ENCODE measurements at places on chromosomes 1 and 21.

GRCh38 chr1:8396083-8396785 is 78.3 kb downstream of the SLC45A1 start:
- DNase-seq, result no peak

DNA sequence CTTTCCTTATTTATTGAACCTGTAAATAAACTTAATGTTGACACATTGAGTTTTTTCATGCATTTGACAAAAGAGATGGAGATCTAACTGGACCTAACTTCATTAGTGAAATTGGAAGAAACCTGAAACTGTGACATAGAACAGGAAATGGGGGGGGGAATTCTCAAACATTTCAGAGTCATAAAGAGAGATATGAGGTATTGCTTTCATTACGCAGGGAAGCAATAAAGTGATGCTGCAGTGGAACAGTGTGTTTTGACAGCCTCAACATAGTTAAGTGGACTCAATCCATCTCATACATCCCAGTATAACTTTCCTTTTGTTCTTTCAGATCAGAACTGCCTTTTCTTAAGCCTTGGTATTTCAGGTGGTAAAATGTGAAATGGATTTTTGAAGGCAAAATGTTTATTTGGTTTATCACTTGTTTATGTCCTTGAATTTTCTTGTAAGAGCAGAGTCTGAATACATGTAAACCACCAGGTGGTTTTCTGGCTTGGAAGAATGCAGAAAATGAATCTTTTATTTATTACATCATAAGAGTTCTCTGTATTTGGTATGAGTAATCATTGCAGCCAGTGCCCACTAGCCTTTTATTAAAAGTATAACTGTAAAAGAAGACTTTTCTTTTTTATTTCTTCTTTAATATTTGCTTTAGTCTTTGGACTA is 132.5 kb downstream of the ZNF326 start:
- DNase-seq, result no peak

DNA sequence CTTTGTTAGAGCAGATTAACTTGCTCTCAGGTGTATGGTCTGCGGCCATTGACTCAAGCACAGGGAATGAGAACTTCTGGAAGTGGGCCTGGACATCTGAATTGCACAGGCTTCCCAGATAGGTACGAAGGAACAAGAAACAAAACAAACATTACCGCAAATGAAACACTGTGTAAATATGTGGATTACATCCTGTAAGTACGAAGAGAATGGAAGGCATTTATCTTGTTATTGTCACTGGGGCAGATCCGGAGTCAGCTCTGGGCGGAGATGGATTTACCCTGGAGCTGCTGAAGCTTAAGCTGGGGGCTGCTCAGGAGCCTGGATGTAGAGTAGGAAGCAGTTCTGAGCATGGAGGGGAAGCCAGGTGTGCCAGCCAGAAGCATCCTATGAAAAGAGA is 6.8 kb downstream of the HES2 start:
- no peak for DNase-seq

- DNase-seq, result no peak
Measured at GRCh38 chr1:60895252-60895651, 187.1 kb upstream of the NFIA start.

DNA sequence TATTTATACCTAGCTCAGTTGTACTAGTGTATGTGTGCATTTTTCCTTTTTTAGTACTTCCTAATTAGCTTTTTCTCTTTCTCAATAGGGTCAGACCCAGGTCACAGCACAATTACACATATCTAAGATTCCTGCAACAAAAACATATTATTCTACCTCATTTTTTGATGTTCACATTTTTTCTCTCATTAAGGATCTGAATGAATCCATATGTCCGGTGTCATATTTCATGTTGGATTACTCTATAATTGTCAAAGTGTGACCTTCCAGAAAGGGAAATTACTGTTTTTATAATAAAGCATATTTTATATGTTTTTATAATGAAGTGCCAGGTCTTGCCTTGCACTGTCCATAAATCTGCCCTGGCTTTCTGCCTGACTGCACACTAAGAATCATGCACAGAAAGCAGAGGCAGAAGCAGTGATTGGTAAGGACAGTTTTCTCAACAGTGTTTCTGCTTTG is 143.7 kb downstream of the KCNT2 start:
- no peak for DNase-seq

GRCh38 chr1:71046891-71047634 is 553 bp downstream of the PTGER3 start:
- DNase-seq, result no peak

- DNase-seq, result no peak
Measured at GRCh38 chr1:53644496-53644895, 94.5 kb downstream of the GLIS1 start.

GRCh38 chr21:35475009-35475408 is 425.9 kb upstream of the RUNX1 start:
- DNase-seq, result no peak

- DNase-seq, result no peak
Measured at GRCh38 chr1:101116006-101116405, 90.4 kb upstream of the DPH5 start.

DNA sequence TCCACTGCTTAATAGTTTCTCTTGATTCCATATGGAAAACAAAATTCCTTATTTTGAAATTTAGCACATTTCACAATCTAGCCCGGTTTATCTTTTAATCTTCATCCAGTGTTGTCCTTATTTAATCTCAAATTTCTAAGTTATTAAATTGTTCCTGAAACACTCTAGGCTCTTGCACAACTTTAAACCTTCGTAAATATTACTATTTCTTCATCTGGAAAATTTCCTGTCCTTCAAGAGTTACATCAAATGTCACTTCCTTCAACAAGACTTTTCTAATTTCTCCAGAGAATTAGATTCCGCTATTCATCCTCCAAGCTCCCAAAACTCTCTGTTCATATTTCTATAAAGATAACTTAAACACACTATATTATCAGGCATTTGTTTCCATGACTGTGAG is 6.5 kb downstream of the FMO5 start:
- no peak for DNase-seq

- DNase-seq, result no peak
Measured at GRCh38 chr1:193476748-193477147, 290.3 kb upstream of the B3GALT2 start.

GRCh38 chr1:207067665-207068064 is 14.6 kb downstream of the PFKFB2 start:
- no peak for DNase-seq

GRCh38 chr1:24905355-24905978 is 24.6 kb downstream of the RUNX3 start:
- DNase-seq, result no peak

GRCh38 chr1:235882816-235883215 is 16.1 kb upstream of the LYST start:
- no peak for DNase-seq

GRCh38 chr1:211524521-211524920 is 32.6 kb upstream of the RD3 start:
- DNase-seq, result no peak

DNA sequence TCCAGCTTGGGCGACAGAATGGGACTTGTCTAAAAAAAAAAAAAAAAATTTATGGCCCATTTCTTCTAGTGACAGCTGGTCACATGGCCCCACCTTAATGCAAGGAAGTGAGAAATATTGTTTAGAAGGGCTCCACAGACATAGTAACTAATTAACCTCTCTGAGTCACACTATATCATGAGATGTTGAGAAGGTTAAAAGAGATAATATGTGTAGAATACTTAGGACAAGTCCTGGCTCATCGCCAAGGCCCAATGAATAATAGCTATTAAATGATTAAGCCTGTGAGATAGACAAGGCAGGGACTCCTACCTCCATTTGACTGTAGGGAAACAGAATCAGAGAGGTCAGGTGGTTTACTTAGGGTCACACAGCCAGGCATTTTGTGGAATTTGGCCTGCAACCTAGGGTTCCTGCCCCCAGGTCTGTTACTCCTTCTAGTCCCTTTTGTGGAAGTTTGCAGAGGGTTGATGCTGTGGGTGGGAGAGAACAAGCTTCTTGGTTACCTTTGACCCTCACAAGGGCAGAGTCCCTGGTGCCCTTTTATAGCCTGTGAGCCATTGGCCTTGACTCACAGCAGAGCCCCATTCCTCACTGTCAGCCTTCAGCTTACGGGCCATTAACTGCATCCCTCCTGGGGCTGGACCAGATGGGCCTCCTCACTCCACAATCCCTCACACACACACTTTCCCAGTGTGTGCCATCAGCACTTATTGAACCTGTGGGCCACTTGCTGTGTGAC is 48.5 kb downstream of the OPRD1 start:
- DNase-seq, result no peak

GRCh38 chr1:245177071-245177900 is 22.5 kb downstream of the KIF26B start:
- no peak for DNase-seq

- DNase-seq, result no peak
Measured at GRCh38 chr1:166379447-166379846, 212.6 kb upstream of the FAM78B start.

GRCh38 chr1:7454895-7455784 is 316.0 kb upstream of the VAMP3 start:
- DNase-seq, result no peak

- DNase-seq, result no peak
Measured at GRCh38 chr1:112722601-112723510, 7.7 kb upstream of the PPM1J start.

DNA sequence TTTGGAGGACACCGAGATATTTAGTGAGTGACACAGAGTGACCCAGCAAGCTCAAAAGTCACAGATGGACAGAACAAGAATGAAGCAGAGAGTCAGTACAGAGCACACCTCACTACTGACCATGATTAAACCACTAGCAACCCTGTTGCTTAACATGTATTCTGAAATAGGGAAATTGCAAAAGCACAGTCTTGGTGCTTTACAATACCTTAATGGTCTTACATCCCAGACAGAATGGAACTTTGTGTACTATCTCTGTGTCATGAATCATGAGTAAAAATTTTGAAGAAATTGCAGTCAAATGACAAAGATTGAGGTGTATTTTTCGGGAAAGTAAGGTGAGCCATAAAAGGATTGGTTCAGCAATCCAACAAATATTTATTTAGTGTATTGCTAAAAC is 2.7 kb upstream of the SAMSN1 start:
- DNase-seq, result no peak

- no peak for DNase-seq
Measured at GRCh38 chr1:77350012-77350770, 68.4 kb downstream of the AK5 start.

DNA sequence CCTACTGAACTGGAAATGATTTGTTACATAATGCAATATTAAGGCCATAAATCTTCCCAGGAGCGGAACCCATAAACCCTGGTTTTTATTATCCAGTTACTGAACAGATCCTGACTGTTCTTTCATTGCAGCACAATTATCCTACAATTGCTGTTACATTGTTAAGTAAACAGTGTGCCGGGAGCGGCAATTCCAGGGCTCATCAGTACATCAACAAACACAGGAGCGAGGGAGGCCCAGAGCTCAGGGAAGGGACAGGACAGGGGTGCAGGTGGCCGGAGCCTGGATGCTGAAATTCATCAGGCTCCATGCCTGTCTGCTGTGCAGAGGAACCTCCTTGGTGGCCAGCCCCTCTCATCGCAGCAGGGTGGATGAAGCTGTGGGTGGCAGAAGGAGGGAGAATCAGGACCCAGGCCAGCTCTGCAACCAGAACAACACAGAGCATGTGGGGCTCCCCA is 544.7 kb downstream of the NPHP4 start:
- DNase-seq, result no peak

GRCh38 chr1:147542569-147542897 is 1.2 kb downstream of the BCL9 start:
- DNase-seq, result no peak

DNA sequence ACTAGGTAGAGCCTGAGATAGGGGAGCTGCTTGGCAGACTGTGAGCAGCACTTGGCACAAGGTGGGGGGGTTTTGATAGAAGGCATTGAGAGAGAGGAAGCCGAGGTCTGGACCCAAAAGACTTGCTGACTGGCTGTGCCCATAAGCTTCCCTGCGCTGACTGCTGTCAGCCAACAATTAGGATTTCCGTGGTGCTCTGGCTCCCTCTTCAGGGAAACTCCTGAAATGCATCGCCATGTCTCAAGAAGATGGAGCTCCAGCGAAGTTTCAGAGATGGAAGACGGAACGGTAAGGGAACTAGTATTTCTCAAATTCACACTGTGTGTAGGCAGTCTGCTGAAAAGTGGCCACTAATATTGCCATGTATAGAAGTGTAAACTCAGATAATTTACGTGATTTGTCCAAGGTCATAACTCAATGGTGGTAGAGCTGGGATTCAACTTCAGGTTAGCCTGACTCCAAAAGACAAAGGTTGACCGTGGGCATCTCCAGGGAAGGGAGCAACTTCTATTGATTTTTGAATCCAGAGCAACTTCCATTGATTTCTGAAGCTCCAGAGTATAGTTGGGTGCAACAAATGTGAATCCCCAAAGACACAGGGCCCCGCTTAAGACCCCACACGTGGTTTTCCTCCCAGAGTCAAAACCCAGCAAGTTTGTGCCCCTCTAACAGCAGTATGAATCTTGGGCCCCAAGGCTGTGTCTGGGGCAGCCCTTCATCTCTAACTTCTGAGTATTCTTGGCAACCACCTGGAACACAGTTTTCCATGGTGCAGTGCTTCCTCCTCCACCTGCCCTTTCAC is 44.5 kb upstream of the CRNN start:
- peak; percentile 59 for DNase-seq

DNA sequence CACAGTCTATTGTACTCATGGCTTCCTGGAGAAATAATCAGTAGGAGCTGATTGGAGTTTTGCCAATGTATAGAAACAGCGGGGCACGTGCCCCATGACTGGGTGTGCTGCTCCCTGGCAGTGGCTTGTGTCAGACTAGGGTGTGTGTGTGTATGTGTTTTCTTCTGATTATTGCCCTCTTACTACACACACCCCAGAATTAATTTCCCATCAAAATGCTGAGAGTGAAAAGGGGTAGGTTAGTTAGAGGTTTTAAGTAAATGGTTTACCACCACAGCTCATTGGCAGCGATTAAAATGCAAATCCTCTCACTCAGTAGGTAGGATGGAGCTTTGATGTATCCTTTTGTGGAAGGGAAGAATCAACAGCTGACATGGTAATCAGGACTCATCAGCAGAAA is 29.9 kb downstream of the HHAT start:
- no peak for DNase-seq

DNA sequence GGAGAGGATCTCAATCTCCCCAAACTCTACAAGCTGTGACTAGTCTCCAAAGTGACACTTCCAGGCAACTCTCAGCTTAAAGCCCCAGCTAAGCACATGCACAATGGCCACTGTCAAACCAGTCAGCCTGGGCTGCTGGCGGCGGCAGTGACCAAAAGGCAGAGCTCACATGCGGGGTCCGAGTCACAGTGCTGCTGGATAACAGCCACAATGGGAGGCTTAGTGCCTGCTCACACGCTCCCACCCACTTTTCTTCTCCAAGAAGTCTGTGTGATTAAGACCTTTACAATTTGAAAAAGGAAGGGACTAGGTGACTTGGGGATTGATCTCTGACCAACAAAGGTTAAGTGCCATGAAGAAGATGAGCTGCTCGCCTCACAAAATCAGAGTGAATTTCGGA is 16.8 kb downstream of the RIPK4 start:
- no peak for DNase-seq

DNA sequence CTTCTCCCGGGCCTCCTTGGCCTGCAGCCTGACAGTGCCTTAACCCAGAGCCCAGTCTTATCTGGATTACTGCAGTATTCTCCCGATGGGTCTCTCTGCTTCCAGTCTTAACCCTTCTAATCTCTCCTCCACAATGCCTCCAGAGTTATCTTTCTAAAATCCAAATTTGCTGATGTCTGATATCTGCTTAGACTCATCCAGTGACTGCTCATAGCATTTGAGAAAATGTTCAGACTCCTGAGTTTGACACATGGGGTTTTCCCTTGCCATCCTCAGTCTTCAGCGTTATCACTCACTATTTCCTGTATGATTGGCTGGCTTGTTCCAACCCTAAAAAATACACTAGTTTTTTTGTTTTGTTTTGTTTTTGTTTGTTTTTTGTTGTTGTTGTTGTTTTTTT is 102.0 kb downstream of the FMN2 start:
- no peak for DNase-seq

- no peak for DNase-seq
Measured at GRCh38 chr1:57949168-57949567, 525.3 kb upstream of the DAB1 start.
